ENCODE measurements at places on chromosomes 3 and 15. TPM values are rescaled to one million over a fixed set of nuclear protein-coding genes. Genes with fewer than 3 reads are reported as not detected.
A peak's percentile ranks its signal among the peaks of the same experiment; 100 is the strongest.

EIF3J gene
- total RNA-seq, result 40.5 TPM

CHRFAM7A gene
- 0.51 TPM for total RNA-seq

ABI3BP gene
- total RNA-seq, result 0.53 TPM

ISLR gene
- 0.53 TPM for total RNA-seq

NANOGP8 gene
- not detected for total RNA-seq

GLCE gene
- 43.0 TPM for total RNA-seq

DNA sequence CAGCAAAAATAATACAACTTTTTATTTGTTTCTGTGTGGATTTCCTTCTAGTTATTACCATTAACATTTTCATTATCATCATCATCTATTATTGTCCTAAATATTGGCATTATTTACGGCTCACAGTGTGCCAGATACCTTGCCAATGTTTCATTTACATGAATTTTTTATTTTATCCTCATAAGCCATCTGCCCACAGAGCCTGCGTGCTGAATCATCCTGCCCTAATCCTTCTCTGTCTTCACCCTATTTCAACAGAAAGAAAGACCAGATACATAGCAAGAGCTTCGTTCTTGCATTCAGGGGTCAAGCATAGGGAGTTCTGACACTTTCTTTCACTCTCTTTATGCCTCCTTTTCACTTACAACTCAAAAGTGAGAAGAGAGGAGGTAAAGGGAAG lies 82.0 kb downstream of the KCNMB2 start:
- no peak for DNase-seq

GRCh38 chr3:186551387-186551786 lies 7.2 kb upstream of the CRYGS start:
- peak; percentile 12 for DNase-seq

DNA sequence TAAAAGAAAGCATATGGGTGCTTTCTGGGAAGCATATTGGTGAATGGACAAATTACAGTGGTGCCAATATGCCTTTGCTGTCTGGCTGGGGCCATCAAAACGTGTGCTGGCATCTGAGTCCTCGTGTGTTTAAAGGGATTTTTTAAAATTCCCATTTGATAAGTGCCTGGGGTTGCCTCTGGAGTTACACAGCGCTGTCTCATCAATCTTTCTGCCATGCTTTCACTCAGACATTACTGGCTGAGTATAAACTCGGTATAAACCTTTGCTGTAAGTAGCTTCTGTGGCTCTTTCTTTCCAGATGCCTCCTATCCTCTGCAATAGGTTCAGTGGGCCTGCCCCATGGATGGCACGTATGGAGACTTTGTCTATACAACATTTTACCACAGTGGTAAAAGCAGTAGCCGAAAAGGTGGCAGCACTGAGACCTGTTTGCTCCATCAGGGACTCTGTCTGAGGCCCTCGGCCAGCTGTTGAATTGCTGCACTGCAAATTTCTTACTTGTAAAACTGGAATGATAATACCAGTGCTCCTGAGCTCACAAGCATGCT lies 195.5 kb downstream of the LPP start:
- peak; percentile 14 for DNase-seq

- DNase-seq, result no peak
Observed at GRCh38 chr15:49900006-49900902, 218.8 kb downstream of the ATP8B4 start.

- DNase-seq, result no peak
Observed at GRCh38 chr3:188488801-188489200, 334.8 kb downstream of the LPP start.

- no peak for DNase-seq
Observed at GRCh38 chr15:82298520-82298919, 35.9 kb downstream of the SAXO2 start.

- no peak for DNase-seq
Observed at GRCh38 chr3:73708956-73709355, 84.2 kb upstream of the PDZRN3 start.

DNA sequence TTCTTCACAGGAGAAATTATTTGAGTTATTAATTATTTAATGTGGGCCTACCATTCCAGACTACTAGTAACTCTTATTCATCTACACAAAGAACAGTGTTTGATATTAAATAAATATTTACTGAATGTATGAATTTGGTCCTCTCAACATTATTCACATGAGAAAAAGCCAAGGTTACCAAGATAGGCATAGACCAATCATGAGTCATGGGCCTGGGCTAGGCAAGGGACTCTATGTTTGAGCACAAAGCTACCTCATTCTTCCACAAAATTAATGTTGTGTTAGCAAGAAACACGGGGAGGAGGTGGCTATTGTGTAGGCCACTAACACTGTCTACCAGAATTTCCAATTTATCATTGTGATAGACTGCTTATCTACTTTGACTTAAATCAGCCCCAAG lies 115.7 kb downstream of the SERPINI1 start:
- peak; percentile 47 for DNase-seq

DNA sequence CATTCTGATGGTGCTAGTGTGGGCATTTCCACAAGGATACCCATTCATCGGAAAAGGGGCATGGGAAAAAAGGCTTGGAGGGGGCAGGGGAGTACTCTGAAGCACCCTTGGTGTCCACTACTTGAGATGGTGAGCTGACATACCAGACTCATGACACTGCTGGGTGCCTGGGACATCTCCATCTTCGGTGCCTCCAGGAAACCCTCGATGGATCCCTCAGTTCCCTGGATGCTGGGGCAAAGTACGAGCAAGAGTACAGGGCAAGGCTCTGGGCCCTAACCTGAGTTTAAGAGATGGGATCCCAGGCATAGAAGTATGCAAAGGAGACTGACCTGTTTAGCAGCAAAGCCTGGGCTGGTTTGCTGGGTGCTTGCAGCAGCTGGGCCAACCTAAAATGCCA lies 5.2 kb upstream of the IP6K1 start:
- no peak for DNase-seq

- no peak for DNase-seq
Observed at GRCh38 chr3:41112466-41112865, 86.8 kb upstream of the CTNNB1 start.

DNA sequence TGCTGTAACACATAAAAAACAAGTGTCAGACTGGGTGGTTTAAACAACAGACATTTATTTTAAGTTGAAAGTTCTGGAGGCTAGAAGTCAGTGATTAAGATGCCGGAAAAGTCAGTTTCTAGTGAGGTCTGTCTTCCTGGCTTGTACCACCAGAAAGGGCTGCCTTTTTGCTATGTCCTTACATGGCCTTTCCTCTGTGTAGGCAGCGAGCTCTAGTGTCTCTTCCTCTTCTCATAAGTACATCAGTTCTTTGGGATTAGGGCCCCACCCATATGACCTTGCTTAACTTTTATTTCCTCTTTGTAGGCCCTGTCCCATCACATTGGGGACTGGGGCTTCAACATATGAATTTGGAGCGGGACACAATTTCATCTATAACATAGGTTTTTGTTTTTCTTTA lies 128.0 kb downstream of the BBX start:
- DNase-seq, result no peak

GRCh38 chr3:44762170-44762677 lies 630 bp downstream of the KIF15 start:
- DNase-seq, result peak; percentile 30

- no peak for DNase-seq
Observed at GRCh38 chr15:63822580-63822979, 11.2 kb downstream of the HERC1 start.

GRCh38 chr3:28777806-28778475 lies 429.3 kb upstream of the AZI2 start:
- DNase-seq, result no peak
